ENCODE measurements at places on chromosomes 12 and 14.

GRCh38 chr12:14416658-14417057, 51.2 kb downstream of the ATF7IP start:
- no peak for DNase-seq

DNA sequence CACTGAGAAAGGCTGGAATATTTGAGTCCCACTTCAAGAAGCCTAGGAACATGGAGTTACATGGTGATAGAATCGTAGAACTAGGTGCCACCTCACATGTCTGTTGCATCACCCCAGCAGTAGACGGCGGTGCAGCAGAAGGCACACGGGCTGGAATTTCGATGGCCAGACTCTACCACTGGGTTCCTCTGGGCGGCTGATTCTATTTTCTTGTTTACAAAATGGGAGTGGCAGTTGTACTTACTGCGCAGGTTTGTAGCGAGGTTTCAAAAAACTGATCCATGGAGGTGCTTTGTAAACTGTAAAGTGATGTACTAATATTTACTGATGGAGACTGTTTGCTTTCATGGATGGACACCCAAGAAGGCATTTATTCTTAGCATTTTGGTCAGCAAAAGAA, 45.7 kb downstream of the WDR20 start:
- DNase-seq: no peak

- DNase-seq: no peak
Measured at GRCh38 chr14:55819610-55820304, 239.8 kb downstream of the KTN1 start.

DNA sequence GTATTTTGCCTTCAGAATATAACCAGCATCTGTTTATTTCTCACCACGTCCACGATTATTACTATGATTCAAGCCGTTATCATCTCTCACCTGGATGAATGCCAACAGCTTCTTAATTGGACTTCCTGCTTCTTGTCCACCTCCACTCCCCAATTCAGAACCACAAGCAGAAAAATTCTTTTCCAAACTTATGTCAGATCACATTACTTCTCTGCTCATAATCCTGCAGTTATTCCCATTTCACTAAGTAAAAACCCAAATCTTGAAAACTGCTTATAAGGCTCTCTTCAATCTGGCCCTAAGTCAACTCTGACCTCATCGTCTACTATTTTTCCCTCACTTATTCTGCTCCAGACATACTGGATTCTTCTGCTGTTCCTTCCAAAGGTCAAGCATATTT, 2.0 kb downstream of the CRY1 start:
- DNase-seq: no peak

DNA sequence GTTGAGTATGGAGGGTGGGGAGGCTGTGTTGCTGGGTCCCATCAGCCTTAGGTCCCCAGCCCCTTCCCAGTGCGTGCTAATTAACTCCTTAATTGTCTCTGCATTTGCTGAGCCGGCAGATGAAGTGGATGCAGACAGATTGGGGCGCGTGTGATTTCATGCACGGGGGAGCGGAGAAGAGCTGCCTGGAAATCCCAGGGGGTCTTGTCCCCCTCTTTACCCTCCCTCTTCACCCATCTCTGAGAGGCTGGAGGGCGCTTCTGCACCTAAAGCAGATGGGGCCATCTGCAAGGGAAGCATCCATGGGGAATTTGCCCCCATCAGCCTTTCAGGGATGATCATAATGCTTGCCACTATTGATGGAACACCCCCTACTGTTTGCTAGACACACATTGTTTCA, 4.4 kb upstream of the ASIC1 start:
- DNase-seq: no peak
